CD4-positive, alpha-beta T cell treated with Interleukin-6 at 100 ng/mL for 8 hours (primary cell): ENCODE measurements at places on chromosomes 13 and 19.

DNA sequence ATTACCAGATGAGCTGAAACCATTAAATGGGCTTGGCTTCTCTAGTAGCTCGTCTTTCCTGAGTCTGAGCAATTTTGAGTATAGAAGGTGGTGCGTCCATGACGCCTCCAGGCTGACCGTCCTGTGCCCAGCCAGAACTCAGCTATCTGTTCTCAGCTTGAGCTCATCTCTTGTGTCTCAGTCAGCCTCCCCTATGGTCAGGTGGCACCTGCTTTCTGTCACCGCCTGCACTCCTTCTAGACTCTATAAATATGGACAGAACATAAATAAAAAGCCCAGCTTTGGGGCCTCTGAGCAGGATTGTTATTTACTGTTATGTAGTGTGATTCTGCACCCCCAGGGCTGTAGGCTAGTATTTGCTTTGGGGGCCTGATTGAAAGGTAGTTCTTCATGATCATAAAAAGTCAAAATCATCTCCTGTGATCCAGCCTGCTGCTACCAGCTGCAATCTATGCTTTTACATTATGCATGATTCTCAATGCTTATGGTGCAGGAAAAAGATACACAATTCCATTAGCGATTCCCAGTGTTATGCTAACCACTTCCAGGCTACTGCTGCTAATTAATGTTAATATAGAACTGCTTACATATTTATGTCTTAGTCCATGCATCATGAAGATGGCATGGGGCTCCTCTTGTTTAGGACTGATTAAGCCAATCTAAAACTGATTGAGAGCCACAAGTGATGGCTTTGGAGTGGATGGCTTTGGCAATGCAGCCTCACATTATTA lies 72.5 kb upstream of the TMTC4 start:
- no peak for DNase-seq

DNA sequence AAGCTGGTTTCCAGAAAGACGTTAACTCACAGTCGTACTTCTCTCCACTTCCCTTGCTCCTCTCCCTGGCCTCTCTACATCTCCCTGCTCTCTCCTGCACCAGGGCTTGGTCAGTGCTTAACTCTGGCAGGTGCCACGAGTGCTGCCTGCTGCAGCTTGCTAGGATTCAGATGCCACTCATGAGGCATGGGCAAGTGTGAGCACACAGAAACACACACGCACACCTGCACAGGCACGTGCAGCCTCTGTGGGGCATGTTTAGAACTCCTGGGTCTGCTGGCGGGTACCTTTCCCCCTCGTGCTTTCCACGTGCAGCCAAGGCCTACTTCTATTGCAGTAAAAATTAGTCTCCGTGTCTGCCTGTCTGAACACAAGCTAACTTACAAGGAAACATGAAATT lies 31.8 kb downstream of the SOX1 start:
- no peak for DNase-seq

DNA sequence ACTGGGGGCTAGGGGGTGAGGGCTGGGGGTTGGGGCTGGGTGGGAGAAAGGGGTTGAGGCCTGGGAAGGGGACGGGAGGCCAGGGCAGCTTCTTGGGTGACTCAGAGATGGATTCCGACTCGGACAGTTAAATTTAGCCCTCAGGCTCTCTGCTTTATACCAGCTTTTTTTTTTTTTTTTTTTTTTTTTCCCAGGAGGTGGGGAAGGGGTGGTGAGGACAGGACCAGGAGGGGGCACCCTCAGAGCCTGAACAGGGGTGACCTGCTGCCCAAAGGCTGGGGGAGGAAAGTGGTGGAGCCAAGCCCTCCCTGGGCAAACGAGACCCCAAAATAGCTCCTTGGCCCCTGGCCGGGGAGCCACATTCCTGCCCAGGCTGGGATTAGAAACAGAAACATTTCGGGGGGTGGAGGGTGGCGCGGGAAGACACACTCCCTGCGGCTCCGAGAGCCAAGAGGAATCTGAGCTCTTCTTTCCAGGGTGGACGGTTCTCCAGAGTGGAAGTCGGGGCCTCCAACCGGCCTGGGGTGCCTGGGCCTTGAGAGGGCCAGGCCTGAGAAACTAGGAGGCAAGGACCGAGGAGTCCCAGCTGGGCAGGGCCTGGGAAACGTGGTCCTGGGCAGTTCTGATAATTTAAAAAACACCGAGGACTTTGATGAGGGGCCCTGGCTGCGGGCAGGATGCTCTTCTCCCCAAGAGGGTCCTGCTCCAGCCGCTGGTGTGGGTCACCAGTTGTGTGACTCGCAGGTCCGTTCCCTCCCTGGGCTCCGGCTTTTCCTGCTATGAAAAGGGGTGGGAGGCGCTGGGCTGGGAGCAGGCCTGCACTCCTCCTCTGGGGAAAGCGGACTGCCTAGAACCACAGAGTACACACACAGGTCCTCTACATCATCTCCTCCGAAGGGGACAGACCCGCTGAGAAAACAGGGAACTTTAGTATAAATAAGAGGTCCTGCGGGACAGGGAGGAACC lies 813 bp upstream of the DMPK start:
- no peak for DNase-seq

GRCh38 chr19:45191375-45191774 lies 12.8 kb downstream of the BLOC1S3 start:
- DNase-seq: no peak

GRCh38 chr13:114124921-114125320 lies 7.5 kb downstream of the RASA3 start:
- DNase-seq: peak; percentile 71

- DNase-seq: peak; percentile 30
Measured at GRCh38 chr19:3494051-3494450, 6.4 kb downstream of the DOHH start.

DNA sequence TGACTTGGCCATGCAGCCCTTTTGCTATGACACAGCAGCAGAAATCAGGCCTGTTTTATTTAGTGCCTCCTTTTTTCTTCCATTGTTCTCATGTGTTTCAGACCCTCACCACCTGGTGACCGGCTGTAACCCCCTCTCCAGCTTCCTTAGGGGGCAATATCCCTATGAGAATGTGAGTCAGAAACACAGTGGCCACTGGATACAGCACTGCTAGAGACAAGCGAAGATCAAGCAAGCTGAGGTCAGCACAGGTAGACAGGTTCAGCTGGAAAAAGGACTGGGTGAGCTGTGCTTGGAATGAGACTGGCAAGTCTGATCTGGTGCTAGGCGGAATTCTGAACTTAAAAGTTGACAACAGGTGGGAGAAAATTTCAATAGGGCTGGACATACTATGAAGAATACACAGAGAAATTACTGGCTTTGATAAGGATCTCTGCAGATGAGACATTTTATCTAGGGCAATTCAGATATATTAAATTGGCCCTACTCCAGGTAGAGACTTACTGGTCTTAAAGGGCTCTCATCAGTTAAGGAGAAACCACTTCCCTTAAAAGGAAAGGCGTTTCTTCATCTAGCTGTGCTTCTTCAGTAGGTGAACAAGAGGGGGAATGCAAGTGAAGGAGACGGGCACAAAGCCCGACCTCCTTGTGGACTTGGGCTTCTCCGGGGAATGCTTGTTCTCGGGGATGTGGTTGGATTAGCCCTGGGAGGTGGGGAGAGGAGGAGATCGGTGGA lies 83.3 kb downstream of the ERCC5 start:
- no peak for DNase-seq

- DNase-seq: no peak
Measured at GRCh38 chr19:47026156-47026555, 6.5 kb downstream of the NPAS1 start.

- no peak for DNase-seq
Measured at GRCh38 chr19:48491793-48492123, 19.9 kb downstream of the LMTK3 start.

GRCh38 chr13:85806553-85807175 lies 7.4 kb upstream of the SLITRK6 start:
- no peak for DNase-seq

DNA sequence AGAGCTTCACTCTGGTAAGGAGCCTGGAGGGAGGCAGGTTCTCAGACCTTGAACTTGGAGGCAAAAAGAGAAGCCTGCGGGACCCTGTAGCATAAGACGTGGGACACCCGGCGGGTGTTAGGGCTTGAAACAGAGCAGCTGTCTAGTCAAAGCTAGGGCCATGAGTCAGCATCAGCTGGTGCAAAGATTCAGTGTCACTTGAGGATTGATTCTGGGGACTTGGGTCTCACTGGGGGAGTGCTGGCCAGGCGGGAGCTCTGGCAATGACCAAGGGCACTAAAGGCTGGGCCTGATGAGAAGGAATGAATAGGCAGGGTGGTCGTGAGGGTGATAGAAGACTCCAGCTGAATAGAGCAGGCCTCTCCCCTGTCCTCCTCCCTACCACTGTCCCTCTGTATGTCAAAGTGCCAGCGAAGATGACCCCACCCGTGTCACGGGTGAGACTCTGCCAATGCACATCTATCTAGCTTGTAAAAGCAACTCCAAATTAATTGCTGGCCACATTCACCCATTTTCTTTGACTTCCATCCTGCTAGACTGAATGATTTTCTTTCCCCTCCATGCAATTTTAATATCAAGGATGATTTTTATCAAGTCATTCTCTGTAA lies 97.1 kb downstream of the MBNL2 start:
- DNase-seq: no peak

- no peak for DNase-seq
Measured at GRCh38 chr19:44824761-44825160, 15.9 kb downstream of the BCAM start.

- no peak for DNase-seq
Measured at GRCh38 chr19:2982561-2982960, 5.2 kb downstream of the TLE6 start.

- no peak for DNase-seq
Measured at GRCh38 chr13:95250961-95251360, 50.3 kb downstream of the ABCC4 start.

- no peak for DNase-seq
Measured at GRCh38 chr13:114310956-114311355, 3.3 kb upstream of the CHAMP1 start.

DNA sequence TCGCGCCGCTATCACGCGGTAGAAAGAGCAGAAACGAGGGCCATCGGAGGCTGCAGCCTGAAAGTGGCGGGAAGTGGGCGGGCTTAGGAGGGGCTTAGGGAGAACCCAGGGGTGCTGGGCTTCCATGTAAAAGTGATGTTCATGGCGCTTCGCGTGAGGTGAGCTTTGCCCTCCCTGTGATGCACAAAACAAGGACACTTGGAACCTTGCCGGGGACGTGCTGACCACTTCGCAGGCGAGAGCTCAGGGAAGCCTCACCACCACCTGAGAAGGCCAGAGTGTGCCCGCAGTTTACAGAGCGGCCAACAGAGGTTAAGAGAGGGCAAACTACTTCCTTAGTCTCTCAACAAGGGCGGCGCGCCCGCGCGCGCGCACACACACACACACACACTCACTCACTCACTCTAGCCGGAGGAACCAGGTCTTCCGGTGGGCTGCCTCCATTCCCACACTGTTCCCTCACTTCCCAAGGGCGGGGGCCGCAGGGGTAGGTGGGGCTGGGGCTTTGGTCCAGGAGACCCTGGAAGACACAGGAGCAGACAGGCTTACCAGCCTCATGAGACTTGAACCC lies 651 bp downstream of the GAPDHS start:
- peak; percentile 32 for DNase-seq

DNA sequence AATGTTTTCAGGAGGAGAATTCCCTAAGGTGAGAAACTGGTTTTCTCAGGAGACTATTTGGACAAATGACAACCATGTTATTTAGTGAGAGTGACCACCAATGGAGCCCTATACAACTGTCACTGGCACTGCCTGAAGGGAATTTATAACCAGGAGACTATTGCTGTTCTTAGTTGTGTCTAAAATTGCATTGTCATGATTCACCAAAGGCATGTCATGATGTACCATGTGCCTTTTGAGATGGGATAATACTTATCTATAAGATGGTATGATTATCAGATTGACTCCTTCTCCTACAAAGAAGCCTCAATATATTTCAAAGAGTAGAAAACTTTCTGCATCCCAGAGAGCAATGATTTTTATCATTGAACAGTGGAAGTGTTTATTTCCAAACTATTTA lies 739.4 kb upstream of the GPC6 start:
- DNase-seq: no peak

- no peak for DNase-seq
Measured at GRCh38 chr13:56687131-56687530, 453.6 kb upstream of the PRR20A start.

DNA sequence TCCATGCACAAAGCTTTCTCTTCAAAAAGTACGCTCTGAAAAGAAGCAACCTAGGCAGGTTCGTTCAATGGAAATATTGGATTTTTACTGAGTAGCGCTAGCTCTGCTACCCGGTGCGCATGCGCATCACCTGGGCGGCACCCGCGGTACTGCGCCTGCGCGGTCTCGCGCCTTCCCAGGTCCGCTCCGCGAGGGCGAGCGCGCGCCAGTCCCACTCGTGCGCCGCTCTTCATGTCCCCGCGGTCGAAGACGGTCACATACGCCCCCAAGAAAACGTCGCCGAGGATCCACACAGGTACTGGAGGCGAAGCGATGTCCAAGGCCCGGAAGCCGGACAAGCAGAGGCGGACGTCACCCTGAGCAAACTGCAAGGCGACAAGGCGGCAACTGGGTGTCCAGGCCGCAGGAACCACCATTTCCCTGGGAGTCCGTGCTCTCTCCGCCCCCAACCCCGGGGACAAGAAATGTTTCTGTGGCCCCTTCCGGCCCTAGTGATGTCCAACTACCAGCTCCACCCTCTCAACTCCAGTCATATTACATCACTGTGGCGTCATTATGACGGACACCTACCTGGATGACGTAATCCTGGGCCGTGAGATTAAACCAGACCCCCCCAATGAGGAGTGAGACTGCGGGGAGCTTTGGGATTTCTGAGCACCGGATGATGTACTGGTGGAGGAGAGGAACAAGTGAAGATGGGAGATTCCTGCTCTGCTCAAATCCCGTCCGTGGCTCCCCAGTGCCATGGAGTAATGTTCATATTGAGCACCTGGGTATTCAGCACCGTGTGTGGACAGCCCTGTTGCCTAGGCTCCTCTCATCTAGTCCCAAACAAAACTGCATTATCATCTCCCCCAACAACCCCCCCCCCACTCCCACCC lies 4.8 kb upstream of the KCNC3 start:
- DNase-seq: peak; percentile 73

DNA sequence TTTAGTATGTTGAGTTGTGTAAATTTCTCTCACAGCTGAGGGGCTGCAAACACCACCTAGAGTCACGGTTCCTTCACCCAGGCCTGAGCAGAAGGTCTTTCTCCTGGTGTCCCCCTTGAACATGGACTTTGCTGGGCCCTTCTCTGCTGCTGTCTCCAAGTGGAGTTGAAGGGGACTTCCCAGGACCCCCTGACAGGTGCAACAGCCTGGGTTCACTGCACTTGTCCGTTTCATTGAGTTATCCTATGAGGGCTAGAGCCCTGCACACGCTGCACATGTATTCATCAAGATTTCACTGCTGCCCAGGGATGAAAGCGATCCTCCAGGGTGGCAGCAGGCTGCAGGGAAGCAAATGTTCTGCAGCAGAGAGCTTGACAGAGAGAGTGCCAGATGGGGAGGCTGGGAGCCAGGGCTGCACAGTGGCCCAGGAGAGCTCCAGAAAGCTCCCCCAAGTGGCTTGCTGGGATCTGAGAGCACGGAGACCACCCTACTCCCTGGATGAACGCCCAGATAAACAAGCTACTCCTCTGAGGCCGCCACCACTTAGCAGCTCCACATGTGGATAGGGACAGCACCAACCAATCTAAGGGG lies 10.3 kb downstream of the TMEM272 start:
- no peak for DNase-seq
